T-helper 2 cell treated with Interferon-gamma antibody and Interleukin-4, amounts not matched to agents 5 μg/mL and 100 μg/mL, for 36 hours (primary cell): ENCODE measurements at places on chromosomes 6 and 20.
A peak's percentile ranks its signal among the peaks of the same experiment; 100 is the strongest.

DNA sequence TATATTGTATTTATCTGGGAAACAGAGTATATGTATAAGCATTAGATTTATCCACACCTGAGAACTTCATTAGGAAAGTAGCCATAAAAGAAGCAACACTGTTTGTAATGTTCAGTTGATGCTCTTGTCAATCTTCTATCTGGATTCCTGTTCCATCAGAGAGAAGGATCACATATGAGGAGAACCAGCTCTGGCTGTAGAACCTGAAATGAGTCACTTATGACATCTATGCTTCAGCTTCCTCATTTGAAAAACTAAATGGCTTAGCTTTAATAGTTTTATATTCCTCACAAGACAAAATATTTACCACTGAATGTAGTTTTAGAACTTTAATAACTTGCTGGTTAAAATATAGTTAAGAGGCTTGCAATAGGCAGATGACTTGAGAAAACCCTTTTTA, 144.7 kb downstream of the TASP1 start:
- no peak for DNase-seq
- H3K27me3 ChIP-seq, result no peaks in the 10 kb centered on the region

DNA sequence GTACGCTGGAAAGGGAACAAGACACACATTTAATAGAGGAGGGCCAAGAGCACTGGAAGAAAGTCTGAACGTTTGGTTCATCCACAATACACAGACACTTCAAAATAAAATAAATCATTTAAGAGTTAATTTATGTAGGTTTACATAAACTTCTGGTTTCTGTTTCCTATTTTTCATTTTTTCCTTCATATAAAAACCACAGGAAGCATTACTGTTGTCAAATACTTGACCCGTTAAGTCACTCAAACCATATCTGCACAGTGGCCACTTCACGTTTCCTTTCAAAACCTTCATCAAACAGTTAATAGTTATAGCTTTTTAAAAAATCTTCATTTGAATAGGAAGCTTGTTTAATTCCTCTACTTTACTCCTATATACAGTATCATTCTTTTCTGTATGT, 257.6 kb upstream of the THEMIS start:
- H3K4me1 ChIP-seq, result peaks cover 1% of the 10 kb centered on the region
- no peaks in the 10 kb centered on the region for H3K27me3 ChIP-seq
- H3K27ac ChIP-seq, result no peak overlapping the region
- H3K4me3 ChIP-seq, result no peak overlapping the region
- DNase-seq, result no peak

DNA sequence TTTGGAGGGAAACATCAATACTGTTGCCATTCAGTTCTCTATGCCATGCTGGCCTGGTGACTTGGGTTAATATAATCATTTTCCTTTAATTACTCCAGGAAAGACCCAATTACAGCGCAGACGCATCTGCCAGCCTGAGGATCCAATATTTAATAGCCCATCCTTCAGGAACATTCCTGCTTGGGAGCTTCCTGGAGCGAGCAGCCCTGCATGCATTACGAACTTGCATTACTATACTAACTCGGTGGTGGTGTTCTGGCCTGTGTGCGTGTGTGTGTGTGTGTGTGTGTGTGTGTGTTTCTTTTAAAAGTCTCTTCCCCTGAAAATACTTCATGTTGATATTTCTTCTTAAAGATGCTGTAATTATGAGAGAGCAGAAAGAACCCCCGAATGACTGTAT, 26.5 kb downstream of the PMEPA1 start:
- H3K4me1 ChIP-seq, result no peaks in the 10 kb centered on the region
- no peaks in the 10 kb centered on the region for H3K36me3 ChIP-seq
- no peak for DNase-seq
- H3K27me3 ChIP-seq, result peaks cover 3% of the 10 kb centered on the region
- H3K27ac ChIP-seq, result no peak overlapping the region

GRCh38 chr6:16851758-16852157, 90.5 kb upstream of the ATXN1 start:
- H3K27me3 ChIP-seq, result peaks cover 52% of the 10 kb centered on the region
- H3K36me3 ChIP-seq, result peaks cover 3% of the 10 kb centered on the region
- H3K4me1 ChIP-seq, result peaks cover 44% of the 10 kb centered on the region
- DNase-seq, result no peak

DNA sequence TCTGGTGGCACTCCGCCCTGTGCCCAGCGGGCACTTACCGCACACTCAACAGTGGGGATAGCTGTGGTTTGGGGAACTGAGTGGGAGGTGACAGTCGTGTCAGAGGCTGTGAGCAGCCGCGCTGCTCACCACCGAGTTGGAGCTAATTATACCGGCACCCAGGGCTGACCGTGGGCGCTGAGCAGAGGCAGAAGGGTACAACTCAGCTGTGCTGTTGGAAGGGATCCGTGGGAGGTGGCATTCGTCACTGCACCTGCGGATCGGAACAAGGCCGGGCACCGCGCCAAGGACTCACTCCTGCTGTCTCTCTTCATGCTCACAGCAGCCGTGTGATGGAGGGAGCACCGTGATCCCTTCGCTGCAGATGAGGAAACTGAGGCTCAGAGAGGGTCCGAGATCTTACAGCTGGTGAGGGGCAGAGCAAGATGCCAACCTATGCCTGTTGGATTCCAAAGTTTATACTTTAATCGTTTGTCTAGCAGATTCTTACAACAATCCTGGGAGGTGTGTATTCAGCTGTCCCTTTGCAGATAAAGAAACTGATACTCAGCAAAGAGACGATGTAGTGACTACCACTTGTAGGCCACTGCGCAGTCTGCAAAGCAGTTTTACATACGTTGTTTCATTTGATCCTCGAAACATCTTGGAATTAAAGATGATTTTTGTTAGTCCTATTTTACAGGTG, 713 bp upstream of the ELMO2 start:
- H3K27me3 ChIP-seq, result peaks cover 7% of the 10 kb centered on the region
- H3K4me3 ChIP-seq, result peak overlapping the region; percentile 81
- H3K27ac ChIP-seq, result peak overlapping the region; percentile 88

- no peak overlapping the region for H3K27ac ChIP-seq
- peaks cover 23% of the 10 kb centered on the region for H3K4me1 ChIP-seq
- H3K4me3 ChIP-seq, result peak overlapping the region; percentile 5
- peaks cover 29% of the 10 kb centered on the region for H3K27me3 ChIP-seq
- DNase-seq, result no peak
Measured at GRCh38 chr6:6712449-6713403, 124.2 kb downstream of the LY86 start.

- H3K27me3 ChIP-seq, result no peaks in the 10 kb centered on the region
- DNase-seq, result no peak
- H3K36me3 ChIP-seq, result no peaks in the 10 kb centered on the region
- H3K27ac ChIP-seq, result no peak overlapping the region
- H3K4me1 ChIP-seq, result no peaks in the 10 kb centered on the region
Measured at GRCh38 chr6:51594981-51595380, 492.4 kb downstream of the PKHD1 start.
